Muscle of arm (tissue), 14 donors: ENCODE measurements at places on chromosomes 16 and 17. TPM values are rescaled to one million over a fixed set of nuclear protein-coding genes. Genes with fewer than 3 reads are reported as not detected.

DNA sequence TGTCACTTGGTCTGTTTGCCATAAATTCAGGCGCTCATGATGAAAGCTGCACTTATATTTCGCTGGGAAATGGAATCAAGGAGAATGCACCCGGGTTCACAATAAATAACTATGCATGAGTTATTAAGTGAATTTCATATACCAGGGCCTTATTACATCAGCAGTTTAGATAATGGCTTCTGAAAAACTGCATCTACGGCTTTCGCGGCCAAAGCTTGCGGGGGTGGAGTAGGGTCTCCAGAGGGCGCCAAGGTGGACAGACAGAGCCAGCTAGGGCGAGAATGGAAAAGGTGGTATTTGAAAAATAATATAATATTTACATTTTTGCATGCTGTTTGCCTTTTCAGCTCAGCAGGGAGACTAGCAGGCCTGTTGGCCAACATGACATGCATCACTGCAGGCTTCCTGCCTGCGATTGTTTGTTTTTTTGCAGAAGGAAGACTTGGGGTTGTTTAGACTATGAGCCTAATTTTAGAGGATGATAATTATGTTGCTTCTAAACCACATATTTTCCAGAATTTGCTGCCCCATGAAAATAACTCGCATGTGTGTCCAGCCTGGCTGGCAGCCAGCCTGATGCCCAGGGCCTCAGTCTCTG lies 173.8 kb upstream of the IRX3 start:
- no peak for DNase-seq

- DNase-seq, result no peak
Measured at GRCh38 chr16:15775209-15775608, 81.6 kb downstream of the MYH11 start.

DNA sequence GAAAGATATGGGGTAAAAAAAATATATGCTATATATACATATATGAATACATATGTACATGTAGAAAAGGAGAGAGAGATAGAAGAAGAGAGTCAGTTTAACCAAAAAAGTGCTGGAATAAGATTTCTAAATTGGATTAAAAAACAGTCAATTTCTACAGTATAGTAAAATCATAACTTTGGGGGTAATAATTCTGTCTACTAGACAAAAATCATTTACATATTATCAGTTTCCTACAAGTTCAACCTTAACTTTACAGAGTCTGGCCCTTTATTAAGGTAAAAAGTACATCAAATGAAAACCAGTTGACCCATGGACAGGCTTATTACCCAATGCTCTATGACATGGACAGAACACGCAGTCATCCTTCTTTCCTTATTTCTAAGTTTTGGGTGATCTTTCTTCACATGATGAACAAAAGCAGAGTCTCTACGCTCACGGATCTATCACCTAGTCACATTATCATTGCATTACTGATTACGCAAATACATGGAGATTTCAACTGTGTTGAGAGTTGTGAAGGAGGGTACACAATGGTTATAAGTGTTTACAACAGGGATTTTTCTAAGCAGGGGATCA lies 63.9 kb upstream of the SMIM36 start:
- DNase-seq, result no peak

GRCh38 chr16:79816081-79816497 lies 215.6 kb upstream of the MAF start:
- DNase-seq, result peak; percentile 35

DNA sequence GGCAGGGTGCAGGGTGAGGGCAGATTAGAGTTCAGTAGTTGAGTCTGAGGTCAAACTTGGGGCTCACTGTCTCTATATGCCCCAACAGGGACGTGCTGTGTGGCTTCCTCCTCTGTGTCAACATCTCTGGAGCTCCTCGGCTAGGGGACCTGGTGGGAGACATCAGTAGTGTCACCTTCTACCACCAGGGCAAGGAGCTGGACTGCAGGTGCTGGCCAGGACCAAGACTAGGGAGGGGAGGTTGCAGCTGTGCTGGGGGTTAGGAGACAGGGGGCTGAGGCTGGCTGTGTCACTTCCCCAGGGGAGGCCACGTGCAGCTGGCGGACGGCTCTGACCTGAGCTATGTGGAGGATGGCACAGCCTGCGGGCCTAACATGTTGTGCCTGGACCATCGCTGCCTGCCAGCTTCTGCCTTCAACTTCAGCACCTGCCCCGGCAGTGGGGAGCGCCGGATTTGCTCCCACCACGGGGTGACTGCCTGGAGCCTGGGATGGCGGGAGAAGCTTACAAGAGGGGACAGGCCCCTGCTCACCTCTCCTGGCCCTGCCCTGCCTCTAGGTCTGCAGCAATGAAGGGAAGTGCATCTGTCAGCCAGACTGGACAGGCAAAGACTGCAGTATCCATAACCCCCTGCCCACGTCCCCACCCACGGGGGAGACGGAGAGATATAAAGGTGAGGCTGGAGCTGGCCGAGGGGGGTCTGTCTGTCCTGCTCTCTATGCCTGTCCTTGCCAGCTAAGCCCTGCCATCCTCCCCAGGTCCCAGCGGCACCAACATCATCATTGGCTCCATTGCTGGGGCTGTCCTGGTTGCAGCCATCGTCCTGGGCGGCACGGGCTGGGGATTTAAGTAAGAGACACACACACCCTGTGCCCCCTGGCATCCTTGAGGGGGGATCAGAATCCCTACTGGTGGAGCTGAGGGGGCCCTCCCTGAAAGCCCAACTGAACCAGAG lies 18.9 kb downstream of the ADAM11 start:
- no peak for DNase-seq

DNA sequence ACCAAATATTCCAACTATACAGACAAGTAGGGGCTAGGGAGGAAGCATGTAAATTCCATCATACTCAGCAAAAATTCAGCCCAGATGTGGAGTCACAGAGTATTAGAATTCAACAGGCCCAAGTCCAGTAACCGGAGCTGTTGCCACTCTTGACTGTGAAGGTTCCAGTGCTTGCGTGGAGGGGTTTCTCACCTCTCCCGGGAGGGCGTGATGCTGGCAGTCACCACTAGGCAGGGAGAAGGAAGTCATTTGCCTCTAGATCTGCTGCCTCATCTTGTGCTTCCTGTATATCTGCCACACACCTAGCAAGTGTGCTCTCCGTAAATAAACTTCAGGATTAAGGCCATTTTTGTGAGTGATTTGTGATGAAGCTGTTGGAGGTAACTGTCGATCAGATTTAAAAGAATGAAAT lies 1.0 kb upstream of the CKLF start:
- DNase-seq, result peak; percentile 49

GRCh38 chr16:11204513-11205047 lies 51.4 kb downstream of the SOCS1 start:
- no peak for DNase-seq

DNA sequence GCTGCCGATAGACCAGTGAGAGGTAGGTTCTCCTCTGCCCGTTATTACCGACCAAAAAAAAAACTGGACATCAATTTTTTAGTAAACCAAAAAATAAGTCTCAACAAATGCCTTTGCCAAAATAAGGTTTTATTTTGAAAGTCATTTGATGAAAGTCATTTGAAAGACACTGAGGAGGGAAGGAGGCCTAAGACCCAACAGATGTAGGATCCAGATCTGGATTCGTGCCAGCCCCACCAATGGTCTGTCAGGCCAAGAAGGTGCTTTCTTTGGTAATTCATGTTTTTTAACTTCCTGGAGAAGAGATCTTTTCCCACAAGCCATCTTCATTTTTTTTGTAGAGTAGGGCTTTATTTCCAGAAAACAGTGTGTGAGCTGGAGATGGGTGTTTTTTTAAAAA lies 18.1 kb downstream of the NTAN1 start:
- no peak for DNase-seq

GRCh38 chr17:10652984-10653659 lies 4.0 kb downstream of the MYH3 start:
- DNase-seq, result no peak

DNA sequence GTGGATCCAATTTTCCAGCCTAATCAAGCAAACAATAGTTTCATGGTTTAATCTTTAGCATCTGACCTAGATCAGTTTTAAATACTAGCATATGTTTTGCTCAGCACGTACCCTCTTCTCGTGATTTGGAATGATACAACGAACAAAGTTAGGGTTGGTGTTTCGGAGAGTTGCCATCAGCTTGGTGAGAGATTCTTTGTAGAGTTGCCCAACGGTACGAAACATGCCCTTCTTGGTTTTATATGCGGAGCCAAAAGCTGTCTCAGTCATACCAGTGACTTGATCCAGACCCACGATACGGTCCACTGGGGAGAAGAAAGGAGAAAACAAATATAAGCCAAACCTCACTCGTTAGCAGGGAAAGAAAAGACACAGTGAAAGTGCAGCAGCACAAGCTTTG lies 85.3 kb downstream of the NDEL1 start:
- DNase-seq, result no peak

- DNase-seq, result no peak
Measured at GRCh38 chr16:11587643-11588247, 1.0 kb upstream of the LITAF start.

- DNase-seq, result no peak
Measured at GRCh38 chr16:24571096-24571495, 31.7 kb downstream of the RBBP6 start.

DNA sequence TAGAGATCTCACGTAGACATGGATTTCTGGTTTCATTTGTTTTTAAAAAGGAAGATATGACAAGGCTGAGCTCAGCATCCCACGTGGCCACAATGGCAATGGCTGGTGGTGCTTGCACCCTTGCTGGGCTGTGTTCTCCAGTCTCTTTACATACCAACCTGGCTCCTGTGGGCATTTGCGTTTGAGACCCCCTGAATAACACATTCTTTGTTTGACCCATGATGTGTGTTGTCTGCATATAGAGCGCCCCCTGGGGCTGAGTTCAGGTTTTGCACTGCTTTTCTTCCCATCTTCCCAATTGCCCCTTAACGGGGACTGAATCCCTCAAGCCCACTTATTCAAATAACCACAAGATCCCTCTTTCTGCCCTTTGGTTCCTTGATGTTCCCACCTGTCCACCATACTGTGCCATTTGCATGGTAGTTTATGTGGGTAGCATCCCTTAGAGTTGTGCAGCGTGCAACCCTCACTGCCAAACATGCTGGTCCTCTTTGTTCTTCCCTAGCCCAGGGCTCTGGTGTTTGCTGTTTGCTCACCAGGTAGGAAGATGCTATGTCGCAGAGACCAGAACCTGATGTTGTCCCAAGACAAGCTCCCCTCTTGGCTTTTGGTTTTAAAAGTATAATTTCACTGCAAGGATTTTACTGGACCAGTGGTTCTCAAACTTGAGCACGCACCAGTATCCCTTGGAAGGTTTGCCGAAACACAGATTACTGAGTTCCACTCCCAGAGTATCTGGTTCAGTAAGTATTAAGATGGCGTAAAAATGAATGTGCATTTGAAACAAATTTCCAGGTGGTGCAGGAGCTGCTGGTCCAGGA lies 38.5 kb upstream of the NKD1 start:
- no peak for DNase-seq

- no peak for DNase-seq
Measured at GRCh38 chr17:17910060-17910459, 62.1 kb downstream of the TOM1L2 start.

- DNase-seq, result no peak
Measured at GRCh38 chr16:68985268-68985667, 120.2 kb upstream of the HAS3 start.

DNA sequence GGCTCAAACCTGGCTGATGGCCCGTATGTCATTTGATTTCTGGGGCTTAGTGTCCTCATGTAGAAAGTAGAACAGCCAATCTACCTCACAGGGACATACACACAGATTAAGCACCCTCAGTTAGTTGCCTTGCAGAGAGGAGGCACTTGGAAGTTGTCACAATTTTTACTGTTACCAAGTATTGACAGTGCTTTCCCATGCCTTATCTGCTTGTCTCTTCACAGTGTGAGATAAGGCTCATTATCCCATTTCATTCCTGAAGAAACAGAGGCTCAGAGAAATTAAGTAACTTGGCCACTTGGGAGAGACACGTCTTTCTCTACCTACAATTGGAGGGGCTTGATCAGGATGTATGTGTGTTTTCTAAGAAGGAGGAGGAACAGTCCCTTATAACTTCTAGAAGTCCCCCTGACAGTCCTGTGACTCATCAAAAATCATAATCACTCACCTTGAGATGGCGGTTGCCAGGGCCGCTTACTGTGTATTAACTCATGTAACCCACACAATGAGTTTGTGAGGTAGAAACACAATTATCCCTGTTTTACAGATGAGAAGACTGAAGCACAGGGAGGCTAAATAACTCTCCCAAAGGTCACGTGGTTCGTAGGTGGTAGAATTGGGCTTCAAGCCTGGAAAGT lies 56.9 kb upstream of the LHX1 start:
- DNase-seq, result no peak

DNA sequence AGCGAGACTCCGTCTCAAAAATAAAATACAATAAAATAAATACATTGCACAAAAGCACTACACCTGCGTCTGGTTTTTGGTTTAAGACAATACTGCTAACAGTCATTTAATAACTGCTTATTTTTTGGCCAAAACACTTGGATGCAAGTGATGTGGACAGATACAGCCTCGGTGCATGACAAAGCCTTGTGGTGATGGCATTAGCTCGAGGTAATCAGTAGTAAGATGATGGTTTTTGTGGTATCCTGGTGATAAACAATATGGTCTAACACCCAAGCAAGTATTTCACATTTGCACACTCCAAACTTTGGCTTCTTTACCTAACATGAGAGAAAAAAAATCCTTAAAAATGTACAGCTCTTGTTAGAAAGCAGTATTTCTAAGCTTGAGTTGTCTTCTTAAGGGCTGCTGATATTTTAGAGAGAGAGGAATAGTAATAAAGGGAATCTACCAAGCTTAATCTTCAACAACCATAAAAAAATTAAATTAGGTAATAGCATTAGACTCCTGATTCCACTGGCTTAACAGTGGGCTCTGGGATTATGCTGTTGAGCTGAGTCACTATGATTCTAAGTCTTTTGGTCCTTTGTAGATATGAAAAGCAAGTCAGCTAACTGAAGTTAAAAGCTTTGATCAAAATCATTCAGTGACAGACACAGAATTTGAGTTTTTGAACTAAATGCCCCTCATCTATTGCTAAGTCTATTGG lies 111.1 kb downstream of the VPS53 start:
- no peak for DNase-seq

DNA sequence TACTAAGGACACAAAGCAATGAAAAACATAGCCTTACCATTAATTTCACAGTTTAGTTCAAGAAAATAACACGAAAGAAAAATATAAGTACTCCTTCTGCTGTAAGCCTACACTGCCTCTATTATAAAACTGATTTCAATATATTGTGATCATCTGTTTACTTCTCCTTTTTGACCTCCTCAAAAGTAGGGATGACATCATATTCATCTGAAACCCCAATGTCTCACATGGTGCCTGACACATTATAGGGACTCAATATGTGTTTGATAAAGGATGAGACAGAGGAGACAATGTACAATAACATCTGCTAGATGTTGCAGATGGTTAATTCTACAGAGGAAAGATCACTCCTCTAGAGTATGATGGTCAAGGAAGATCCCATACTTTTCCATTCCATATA lies 118.4 kb upstream of the NOG start:
- no peak for DNase-seq

GRCh38 chr16:59290718-59291117 lies 556.6 kb upstream of the GOT2 start:
- no peak for DNase-seq

GRCh38 chr17:82269138-82269881 lies 4.2 kb downstream of the CSNK1D start:
- no peak for DNase-seq

AATK gene
- polyA plus RNA-seq, result 7.9 TPM

CIBAR2 gene
- not detected for polyA plus RNA-seq

HOXB5 gene
- 0.66 TPM for polyA plus RNA-seq

CXCL16 gene
- 8.1 TPM for polyA plus RNA-seq

BRIP1 gene
- not detected for polyA plus RNA-seq

GABARAP gene
- 289 TPM for polyA plus RNA-seq

KCNJ18 gene
- polyA plus RNA-seq, result not detected

SLC35G6 gene
- 0.08 TPM for polyA plus RNA-seq

TSR3 gene
- polyA plus RNA-seq, result 39.7 TPM

LIG3 gene
- 22.8 TPM for polyA plus RNA-seq
